ENCODE measurements at places on chromosomes 11 and 22.

GRCh38 chr11:1640076-1640946 lies 10.7 kb downstream of the KRTAP5-5 start:
- peak; percentile 40 for DNase-seq

DNA sequence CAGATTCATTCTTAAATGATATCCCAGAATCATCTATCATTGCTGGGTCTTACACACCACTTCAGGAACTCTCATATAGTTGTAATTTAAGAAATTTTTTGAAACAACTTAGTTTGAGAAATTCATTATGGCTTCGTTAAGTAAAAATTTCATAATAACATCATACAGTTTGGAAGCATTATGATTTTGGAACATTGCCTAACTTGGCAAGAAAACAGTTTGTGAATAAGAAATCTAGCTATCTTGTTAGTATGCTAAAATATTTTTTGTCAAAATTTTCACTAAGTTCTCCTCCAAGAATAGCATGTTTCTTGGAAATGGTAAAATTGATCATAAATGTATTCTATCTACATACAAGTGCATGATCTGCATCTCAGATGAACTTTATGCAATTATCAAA lies 217.7 kb downstream of the CNTN5 start:
- DNase-seq = no peak

DNA sequence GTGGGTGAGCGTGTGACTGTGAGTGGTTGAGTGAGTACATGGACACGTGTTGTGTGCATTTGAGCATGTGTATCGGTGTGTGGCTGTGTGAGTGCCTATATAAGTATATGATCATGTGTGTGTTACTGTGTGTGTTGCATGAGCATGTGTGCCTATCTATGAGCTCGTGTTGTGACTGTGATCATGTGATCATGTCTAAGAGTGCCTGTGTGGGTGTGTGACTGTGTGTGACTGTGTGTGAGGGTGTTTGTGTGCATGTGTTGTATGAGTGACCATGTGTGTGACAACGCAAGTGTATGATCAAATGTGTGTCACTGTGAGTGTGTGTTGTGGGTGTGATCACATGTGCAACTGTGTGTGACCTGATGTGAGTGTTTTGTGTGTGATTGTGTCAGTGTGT lies 88.8 kb downstream of the UBASH3B start:
- no peak for DNase-seq

GRCh38 chr11:108048269-108048668 lies 39.6 kb downstream of the CUL5 start:
- no peak for DNase-seq

DNA sequence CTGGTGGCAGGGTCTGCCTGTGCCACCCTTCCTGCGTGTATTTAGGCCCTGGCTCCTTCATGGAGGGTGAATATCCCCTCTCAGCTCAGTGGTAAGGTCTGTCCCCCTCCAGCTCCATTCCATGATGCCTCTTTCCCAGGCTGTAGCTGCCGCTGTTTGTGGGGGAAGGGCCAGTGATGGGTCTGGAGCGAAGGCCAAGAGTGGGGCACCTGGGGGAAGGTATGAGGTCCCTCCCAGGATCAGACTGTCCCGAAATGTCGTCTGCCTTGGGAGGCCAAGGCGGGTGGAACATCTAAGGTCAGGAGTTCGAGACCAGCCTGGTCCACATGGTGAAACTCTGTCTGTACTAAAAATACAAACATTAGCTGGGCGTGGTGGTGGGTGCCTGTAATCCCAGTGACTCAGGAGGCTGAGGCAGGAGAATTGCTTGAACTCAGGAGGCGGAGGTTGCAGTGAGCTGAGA lies 1.1 kb downstream of the CD151 start:
- DNase-seq = no peak

DNA sequence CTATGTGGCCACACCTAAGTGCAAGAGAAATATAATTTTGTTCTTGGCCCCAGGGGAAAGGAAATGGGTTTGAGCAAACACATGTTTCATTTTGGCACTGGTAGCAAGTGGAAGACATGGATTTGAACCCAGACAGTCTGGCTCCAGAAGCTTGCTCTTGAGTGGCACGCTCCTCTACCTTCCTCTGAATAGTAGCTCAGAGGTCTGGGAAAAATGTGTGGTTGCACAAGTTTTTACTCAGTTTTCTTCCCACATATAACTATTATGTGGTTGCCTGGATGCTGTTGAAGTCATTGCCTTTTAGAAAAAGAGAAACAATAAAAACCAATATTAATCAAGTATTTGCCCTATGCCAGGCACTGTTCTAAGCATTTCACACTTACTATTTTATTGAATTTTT lies 16.3 kb downstream of the PARVA start:
- no peak for DNase-seq

DNA sequence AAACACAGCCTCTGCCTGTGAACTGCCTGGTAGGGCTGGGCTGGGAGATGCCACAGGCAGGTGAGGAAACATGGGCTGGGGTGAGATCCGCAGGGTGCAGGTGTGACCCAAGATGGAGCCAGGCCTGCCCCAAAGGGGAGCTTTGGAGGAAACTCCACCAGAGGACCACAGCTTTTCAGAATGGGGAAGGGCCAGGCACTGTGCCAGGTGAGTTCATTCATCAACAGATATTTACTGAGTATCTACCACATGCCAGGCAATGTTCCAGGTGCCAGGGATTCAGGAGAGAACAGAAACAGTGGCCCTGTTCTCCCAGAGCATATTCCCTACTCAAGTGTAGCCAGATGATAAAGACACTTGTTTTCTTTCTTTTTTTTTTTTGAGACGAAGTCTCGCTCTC lies 11.2 kb downstream of the RTN4RL2 start:
- no peak for DNase-seq

GRCh38 chr22:34588871-34589545 lies 476.9 kb upstream of the ISX start:
- DNase-seq = no peak

GRCh38 chr22:19805821-19806212 lies 45.2 kb downstream of the TBX1 start:
- no peak for DNase-seq

DNA sequence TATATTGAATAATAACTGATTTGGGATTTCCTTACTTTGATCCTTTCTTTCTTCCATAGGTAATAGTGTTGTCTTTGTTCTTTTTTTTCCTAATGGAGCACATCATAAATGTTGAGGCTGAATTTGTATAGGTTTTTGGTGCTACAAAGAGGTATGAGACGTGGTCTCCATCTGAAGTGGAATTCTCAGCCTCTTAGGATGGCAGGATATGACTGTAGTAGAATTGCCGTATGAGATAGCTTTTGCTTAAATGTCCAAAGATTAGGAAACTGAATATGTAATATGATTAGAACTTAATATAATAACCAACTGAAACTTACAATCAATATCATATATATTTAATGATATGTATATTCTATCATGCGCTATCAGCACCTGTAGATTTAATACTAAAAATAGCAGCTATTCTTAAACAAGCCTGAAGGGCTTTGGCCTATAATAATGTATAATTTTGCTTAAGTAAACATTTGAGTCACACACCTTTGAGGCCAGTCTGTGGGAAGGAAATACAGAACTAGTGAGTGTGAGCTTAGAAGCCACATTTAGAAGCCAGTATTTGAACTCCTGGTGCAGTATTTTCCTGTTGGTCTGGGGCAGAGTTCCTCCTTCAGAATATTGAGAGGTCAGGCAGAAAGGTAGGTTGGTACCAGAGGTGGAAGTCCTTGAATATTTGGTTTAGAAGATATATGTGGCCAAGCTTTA lies 62.6 kb downstream of the SWAP70 start:
- DNase-seq = no peak

GRCh38 chr22:40491990-40492631 lies 121.7 kb downstream of the SGSM3 start:
- peak; percentile 21 for DNase-seq

GRCh38 chr22:17281440-17281841 lies 62.2 kb upstream of the ADA2 start:
- peak; percentile 43 for DNase-seq

DNA sequence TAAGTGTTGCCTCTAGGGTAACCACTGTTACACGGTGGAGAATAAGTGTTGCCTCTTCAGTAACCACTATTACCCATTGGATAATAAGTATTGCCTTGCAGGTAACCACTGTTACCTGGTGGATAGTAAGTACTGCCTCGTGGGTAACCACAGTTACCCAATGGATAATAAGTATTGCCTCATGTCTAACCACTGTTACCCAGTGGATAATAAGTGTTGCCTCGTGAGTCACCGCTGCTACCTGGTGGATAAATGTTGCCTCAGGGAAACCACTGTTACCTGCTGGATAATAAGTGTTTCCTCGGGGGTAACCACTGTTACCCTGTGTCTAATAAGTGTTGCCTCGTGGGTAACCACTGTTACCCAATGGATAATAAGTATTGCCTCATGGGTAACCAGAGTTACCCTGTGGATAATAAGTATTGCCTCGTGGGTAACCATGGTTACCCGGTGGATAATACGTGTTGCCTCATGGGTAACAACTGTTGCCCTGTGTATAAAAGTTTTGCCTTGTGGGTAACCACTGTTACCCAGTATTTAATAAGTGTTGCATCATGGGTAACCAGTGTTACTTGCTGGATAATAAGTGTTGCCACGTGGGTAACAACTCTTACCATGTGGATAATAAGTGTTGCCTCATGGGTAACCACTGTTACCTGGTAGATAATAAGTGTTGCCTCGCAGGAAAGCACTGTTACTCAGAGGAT lies 12.3 kb upstream of the NXPE4 start:
- no peak for DNase-seq

- peak; percentile 17 for DNase-seq
Measured at GRCh38 chr11:63767565-63768236, 874 bp downstream of the ZFTA start.

DNA sequence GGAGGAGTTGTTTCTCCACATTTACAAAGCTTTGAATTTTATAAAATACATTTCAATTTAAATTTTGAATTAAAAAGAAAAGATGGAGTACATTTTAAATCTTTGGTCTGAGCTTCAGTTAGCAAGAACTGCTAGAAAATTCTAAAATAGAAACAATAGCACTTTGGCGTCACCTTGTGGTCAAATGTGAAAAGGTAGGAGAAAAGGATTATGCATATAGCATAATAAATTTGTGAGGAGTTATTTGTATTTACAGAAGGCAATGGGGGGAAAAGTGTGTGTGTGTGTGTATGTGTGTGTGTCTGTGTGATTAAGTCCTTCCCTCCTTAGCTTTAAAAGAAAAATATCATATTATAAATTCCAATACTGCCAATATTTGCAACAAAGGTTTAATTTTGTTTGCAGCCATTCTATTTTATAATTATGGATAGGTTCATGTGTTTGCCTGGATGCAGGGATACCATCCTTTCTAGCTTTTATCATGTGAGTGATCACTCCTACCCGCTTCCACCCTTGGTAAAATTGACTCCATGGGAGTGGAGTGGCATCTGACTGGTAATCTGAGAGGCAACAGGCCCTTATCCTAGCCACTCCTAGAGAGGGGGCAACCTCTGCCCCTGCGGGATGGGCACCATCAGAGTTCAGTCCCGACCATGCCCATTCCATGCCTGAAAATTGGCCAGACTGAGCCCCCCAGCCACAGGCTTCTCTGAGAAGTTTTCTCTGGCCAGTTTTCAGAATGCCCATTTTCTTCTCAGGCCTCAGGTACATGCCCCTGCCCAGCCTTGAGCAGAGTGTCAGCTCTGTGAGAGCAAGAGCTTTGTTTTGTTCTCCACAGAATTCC lies 13.6 kb upstream of the LGR4 start:
- DNase-seq = peak; percentile 35

GRCh38 chr11:34564807-34565241 lies 51.2 kb upstream of the ELF5 start:
- no peak for DNase-seq

GRCh38 chr11:119610836-119611426 lies 118.1 kb downstream of the NECTIN1 start:
- no peak for DNase-seq

DNA sequence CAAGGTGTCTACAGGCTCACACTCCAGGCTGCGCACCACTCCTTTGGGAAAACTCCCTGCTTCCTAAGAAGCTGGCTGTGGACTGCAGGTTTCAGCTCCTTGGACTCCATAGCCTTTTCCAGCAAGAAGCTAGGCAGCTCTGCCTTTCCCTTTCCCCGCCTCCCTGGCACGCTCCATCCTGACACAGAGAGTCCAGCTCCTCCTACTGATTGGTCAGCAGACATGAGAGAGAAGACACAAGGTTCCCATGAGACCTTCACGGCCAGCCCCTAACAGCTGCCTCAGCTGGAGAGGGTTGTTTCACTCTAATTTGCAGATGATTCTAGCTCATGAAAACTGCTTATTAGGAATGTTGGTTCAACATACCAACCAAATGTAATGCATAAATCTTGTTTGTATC lies 27.6 kb downstream of the TENM4 start:
- DNase-seq = no peak

DNA sequence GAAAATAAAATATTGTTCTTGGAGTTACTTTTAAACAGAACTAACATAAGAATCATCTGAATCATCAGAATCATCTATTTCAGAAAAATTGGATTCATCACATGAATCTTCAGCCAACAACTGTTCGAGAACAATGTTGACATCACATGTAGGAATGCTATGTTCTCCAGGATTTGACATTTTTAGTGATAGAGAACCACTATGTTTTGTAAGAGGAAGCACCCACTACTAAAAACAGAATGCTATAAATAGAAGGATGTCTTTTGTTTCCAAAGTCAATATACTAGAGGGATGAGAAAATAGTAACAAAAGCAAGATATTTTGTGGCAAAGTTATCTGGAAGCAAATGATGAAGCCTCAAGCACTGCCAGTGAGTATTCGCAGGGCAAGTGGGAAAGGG lies 263.4 kb upstream of the DDI1 start:
- DNase-seq = no peak

- no peak for DNase-seq
Measured at GRCh38 chr22:29233277-29233877, 27.7 kb downstream of the EMID1 start.

- no peak for DNase-seq
Measured at GRCh38 chr22:24726848-24727217, 47.7 kb downstream of the PIWIL3 start.

- DNase-seq = no peak
Measured at GRCh38 chr11:121291896-121292494, 576 bp upstream of the SC5D start.

DNA sequence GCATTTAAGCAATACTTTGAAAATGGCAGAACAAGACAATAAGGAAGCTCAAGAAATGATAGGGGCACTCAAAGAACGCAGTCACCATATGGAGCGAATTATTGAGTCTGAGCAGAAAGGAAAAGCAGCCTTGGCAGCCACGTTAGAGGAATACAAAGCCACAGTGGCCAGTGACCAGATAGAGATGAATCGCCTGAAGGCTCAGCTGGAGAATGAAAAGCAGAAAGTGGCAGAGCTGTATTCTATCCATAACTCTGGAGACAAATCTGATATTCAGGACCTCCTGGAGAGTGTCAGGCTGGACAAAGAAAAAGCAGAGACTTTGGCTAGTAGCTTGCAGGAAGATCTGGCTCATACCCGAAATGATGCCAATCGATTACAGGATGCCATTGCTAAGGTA lies 51.9 kb downstream of the SPECC1L start:
- no peak for DNase-seq

DNA sequence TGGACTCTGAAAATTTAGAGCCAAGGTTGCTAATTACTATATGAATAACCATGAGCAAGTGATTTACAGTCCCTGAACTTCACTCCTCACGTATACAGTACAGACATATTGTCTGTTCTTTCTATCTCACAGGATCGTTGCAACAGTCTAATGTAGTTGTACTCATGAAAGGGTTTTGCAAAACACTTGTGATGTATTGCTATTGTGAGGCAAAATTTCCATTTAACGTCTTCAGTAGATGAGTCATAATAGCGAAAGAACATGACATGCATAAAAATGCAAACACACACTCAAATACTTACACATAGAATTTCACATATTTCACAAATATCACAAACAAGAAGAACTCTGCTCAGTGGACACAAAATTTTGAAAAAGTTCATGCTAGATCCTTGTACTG lies 134.6 kb upstream of the TRPC6 start:
- DNase-seq = no peak

GRCh38 chr22:45922256-45922655 lies 54.7 kb downstream of the WNT7B start:
- no peak for DNase-seq
